ENCODE measurements at places on chromosomes 6 and 20.

GRCh38 chr6:162862462-162862861, 134.7 kb downstream of the PACRG start:
- DNase-seq, result no peak

DNA sequence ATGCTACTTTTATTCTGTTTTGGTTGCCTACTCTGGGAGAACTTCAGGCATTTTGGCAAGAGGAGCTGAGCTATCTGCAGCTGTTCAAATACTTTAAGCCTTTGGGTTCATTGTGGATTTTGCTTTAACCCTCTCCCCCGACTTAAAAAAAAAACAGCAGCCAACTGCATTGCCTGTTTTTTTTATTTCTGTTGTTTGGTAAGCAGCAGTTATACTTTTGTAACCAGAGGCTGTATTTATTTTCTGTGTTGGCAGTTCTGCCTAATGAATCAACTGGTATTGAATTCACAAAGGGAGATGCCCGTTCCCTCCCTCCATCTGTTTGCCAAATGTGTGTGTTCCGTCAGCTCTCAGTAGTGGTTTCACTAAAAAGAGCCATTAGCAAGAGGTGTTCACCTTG, 484.0 kb downstream of the UTRN start:
- DNase-seq, result no peak

- no peak for DNase-seq
Measured at GRCh38 chr6:16403831-16404230, 165.4 kb downstream of the GMPR start.

GRCh38 chr6:169407325-169407724, 153.7 kb upstream of the THBS2 start:
- DNase-seq, result no peak

- no peak for DNase-seq
Measured at GRCh38 chr20:50565871-50566270, 55.7 kb downstream of the PTPN1 start.

- DNase-seq, result peak; percentile 75
Measured at GRCh38 chr6:121694389-121694788, 258.9 kb downstream of the GJA1 start.

- no peak for DNase-seq
Measured at GRCh38 chr6:166987930-166988329, 11.3 kb upstream of the CEP43 start.

DNA sequence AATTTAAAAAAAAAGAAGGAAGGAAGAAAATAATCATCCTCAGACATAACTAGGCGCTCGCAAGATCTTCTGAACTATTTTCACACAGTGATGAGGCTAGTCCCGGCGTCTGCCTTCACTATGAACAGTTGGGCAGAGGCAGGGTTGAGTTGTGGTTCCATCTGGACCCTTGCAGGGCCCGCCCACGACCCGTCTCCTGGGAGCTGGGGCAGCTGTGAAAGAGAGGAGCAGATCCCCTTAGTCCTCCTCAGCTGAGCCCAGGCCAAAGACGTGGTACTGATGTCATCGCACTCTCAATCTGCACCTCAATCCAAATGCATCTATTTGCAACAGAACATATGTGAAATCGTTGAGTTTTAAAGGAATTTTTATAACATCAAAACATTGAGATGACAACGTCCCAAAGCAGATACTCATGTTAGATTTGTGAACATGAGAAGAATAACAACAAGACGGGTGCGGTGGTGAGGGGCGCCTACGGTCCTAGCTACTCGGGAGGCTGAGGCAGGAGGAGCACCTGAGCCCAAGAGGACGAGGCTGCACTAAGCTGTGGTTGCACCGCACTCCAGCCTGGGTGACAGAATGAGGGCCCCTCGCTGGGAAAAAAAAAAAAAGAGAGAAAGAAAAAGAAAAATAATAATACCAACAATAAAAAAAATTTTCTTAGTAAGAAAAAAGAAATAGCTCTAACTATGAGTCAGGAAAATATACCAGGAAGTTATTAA, 15.3 kb downstream of the TCFL5 start:
- DNase-seq, result no peak

- DNase-seq, result no peak
Measured at GRCh38 chr6:105014954-105015353, 58.0 kb downstream of the LIN28B start.

- no peak for DNase-seq
Measured at GRCh38 chr6:13834790-13835189, 20.4 kb upstream of the MCUR1 start.

DNA sequence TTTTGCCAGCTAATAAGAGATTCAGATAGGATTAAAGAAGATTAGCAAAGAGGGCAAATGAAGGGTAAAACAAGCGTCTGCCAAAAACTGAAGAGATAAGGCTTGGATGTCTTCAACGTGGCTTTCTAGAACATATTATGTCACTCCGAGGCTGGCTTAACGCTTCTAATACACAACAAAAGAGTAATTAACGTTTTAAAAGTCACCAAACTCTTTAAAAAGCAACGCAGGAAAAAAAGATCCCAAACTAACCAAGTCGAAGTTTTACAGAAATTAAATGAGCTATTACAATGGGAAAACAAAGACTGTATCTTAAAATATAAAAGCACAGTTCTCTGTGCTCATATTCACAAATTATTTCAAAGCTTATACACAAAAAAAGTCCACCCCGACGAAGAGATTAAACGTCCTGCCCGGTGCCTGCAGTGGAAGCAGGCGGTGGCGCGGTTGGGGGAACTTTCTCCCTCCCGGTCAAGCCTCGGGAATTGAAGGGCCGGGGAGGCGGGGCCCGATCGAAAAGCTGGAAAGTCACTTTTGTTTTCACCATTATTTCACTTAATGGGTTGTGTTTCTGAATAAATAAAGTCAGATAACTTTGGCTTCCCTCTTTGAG, 1.2 kb downstream of the MAK start:
- peak; percentile 4 for DNase-seq

DNA sequence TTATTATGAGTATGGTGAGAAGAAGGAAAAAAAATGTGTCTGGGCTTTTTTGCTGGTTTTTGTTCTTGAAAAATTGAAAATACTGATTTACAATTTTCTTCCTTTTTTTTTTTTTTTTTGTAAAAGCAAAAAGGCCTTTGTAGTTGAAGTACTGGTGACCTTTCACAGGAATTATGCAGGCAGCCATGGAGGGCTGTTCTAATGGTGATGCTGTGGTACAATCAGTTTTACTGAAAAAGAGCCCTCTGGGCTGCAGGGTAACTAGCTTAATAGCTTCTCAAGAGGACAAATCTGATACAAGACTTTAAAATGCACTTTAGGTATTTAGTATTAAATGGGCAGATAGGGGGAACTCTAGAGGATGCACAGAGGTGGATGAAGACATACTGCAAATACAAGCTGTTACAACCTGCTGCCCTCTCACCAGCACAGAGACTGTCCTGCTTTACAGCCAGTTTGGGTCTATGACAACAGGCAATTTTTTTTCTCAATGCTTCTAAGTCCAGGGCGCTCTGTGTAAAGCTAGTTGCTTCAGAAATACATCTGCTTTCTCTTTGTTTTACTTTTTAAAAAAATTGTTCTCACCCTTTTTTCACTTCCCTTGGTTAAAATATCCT, 61.6 kb upstream of the HS3ST5 start:
- DNase-seq, result no peak

DNA sequence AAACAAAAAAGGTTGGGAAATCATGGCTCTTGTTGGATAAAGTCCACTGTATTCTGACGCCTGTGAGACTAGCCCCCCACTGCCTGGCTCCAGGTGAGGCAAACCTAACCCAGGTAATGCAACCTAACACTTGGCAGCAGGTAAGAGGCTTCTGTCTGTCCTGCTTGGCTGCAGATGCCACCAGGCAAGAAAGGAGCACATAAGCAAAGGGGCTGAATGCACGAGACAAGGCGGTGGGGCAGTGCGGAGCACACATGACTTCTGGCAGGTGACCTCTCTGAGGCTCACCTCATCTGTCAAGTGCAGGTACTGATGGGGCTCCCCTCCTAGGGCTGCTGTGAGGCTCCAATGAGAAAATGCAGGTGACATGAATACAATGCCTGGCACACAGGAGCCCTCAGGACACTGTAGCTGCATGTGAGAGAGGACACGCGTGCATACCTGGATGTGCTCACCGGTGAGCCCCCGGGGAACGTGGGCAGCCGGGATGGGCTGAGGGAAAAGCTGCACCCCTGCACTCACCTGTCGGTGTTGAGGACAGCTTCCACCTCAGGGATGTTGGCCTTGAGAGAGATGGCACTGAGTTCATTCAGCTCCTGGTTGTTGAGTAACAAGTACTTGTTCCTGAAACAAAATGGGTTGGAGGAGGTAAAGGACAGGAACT, 54.1 kb downstream of the MYH7B start:
- DNase-seq, result no peak

GRCh38 chr6:156851454-156851921, 74.3 kb downstream of the ARID1B start:
- DNase-seq, result no peak

DNA sequence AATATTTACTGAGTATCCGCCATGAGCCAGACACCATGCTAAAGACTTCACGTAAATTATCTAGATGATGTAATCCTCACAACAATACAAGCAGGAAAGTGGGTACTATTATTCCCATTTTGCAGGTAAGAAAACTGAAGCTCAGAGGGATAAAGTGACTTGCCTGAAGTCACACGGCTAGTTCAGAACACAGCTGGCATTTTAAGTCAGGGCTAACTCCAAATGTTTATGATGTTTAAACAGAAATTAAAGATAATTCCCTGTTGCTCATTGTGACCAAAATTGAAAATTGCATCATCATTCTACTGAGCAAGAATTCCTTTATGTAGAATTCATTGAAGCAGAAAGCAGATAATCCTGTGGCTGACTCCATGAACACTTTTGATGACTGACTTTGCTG, 71.3 kb upstream of the STXBP5 start:
- peak; percentile 70 for DNase-seq

GRCh38 chr6:99912657-99913056, 81.4 kb downstream of the MCHR2 start:
- DNase-seq, result no peak

DNA sequence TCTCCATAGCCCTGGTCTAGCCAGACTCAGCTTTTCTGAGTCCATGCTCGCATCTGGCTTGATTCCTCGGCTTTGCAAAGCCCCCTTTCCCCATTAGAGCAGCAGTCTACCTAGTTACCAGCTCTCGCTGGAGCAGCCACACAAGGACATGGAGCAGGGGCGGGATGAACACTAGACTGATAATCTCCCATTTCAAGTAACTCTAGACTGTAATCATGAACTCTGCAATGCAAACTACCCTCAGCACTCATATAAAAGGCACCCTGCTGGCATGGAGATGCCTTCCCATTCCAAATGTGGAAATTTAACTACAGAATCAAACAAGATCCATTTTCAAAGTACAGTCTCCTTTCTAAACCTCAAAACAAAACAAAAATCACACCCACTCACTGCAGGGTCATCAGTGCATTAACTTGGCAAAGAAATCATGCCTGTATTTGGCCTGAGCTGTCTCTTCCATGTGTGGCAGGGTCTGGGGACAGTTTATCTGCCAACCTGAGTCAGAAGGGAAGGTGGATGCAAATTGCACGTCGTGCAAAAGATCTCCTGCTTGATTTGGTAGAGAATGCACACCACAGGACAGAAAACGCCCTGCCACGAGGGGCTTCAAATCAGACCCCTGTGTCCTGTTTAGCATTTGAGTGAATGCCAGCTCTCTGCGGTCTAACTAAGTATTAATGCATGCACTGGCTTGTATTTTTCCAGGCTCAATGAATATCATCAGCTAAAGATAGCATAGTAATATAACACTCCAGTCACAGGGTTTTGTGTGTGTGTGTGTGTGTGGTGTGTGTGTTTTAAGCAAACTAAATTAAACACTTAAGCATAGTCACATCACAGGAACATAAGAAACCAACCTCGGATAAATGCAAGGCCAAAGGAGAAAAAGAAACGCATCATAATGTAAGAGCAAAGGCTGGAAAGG, 85.3 kb downstream of the MYLK4 start:
- DNase-seq, result peak; percentile 53

GRCh38 chr6:1894954-1895353, 285.2 kb downstream of the FOXC1 start:
- no peak for DNase-seq

DNA sequence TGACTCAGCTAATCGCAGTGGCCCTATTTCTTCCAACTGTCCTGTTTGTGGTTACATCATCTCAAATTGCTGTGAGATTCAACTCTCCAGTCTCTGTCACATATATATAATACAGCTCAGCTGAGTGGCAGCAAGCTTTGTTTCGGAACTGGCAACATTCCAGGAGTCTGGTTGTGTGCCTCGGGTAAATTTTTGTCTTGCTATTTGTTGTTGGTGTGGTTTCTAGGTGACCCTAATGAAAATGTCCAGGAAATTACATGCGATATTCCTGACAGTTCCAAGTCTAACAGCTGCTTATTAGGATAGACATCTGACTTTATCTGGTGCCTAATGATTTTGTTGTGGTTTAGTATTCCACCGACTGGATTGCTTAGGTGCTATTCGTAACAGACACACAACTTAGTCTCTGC, 581.8 kb downstream of the CD109 start:
- peak; percentile 6 for DNase-seq

GRCh38 chr6:56850626-56851025, 104.3 kb upstream of the BEND6 start:
- no peak for DNase-seq

- DNase-seq, result peak; percentile 14
Measured at GRCh38 chr6:8029243-8029870, 34.8 kb downstream of the BLOC1S5 start.

- peak; percentile 32 for DNase-seq
Measured at GRCh38 chr6:116192786-116193185, 61.1 kb downstream of the TSPYL4 start.

DNA sequence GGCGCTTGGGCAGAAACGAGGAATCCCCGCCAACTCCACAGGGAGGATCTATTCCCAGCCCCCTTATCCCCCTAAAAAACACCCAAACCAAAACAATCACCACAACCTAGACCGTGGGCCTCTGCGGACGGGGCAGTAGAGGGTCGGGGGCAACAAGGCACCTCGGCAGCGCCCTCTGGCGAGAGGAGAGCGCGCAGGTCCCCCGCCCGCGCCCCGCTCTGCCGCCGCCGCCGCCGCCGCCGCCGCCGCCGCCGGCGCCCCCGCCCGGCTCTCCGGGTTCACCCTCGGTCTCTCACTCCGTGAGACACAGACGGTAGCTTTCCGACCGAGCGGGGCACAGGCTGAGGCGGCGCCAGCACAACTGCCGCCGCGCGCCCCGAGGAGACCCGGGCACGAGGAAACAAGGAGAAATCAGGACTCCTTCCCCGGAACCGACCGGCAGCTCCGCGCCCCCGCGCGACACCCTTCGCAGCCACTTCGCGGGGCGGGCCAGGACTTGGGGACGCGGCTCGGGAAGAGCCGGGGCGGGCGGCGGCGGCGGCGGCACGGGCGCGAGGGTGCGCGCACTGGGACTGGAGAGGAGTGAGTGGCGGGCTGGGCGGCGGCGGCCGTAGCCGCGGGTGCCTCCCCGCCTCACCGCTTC, at the start of gene SLC35F1:
Gene SLC35F1, plus strand, starts transcription at position 307 of the 643 bp plus-strand sequence.
- DNase-seq, result peak; percentile 15

Data from iris pigment epithelial cell (primary cell).